ENCODE measurements at places on chromosomes 11 and 22.

- DNase-seq: no peak
These were observed 115.9 kb upstream of the CSNK2A3 start for GRCh38 chr11:11468954-11469353.

GRCh38 chr11:122634501-122634900, 21.0 kb upstream of the UBASH3B start:
- DNase-seq: no peak

DNA sequence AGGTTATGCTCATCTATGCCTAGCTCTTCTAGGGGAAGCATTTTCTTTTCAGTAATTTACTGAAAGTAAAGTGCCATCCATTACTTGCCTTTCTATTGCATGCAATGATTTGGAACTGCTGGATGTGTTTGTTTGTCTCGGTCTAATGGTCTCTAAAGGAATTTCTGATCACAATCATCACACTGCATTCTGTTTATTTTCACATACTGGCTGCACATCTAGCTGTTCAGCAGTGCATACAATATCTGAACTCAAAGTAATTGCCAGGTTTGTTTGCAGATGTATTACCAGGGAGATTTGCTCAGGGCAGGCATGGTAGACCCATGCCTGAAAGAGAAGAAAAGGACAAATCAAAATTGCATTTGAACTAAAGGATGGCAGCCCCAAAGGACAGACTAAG, 36.4 kb upstream of the CWF19L2 start:
- DNase-seq: no peak

GRCh38 chr11:119529936-119530335, 107.0 kb upstream of the THY1 start:
- DNase-seq: no peak

DNA sequence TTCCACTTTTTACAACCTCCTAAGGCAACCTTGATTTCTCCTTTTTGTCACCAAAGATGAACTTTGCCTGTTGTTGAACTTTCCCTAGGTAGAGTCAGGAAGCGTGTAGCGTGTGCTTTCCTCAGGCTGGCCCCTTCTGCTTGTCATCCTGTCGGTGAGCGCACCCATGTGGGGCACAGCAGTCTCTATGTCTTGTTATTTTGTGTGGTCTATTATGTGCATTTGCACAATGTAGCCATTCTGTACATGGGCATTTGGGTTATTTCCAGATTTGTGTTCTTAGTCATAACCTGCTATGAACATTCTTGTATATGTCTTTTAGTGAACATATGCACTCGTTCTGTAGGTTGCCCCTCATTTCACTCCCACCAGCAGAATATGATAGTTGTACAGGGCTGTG, 34.9 kb downstream of the CABIN1 start:
- DNase-seq: no peak

GRCh38 chr11:125165111-125165842, 726 bp downstream of the PKNOX2 start:
- peak; percentile 42 for DNase-seq

- no peak for DNase-seq
These were observed 15.4 kb upstream of the CAT start for GRCh38 chr11:34423300-34423699.
